Stimulated activated CD4-positive, alpha-beta T cell treated with anti-CD3 and anti-CD28 coated beads, Interleukin-1b, Interleukin-23, amount 100 ng/mL, for 1 hour (primary cell): ENCODE measurements at places on chromosomes 2 and 18.
A peak's percentile ranks its signal among the peaks of the same experiment; 100 is the strongest.

GRCh38 chr2:158953926-158954763 lies 14.3 kb upstream of the TANC1 start:
- DNase-seq: no peak

DNA sequence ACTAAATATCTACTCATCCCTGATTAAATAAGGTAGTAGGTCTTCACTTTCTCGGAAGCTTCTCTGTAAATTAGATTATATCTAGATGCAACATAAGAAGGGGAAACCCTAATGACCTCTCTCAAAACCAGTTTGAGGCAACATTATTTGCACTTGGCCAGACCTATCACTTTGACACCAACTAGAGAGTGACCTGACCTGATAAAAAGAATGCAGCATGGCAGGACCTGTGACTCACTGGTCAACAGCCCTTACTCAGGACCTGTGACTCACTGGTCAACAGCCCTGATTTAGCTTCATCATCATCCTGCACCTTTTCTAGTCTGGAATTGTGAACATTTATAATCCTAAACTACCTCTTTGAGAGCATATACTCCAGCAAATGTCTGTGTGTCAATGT lies 1957.7 kb upstream of the CELF4 start:
- DNase-seq: no peak

GRCh38 chr18:21747268-21747667 lies 6.7 kb downstream of the MIB1 start:
- DNase-seq: no peak

DNA sequence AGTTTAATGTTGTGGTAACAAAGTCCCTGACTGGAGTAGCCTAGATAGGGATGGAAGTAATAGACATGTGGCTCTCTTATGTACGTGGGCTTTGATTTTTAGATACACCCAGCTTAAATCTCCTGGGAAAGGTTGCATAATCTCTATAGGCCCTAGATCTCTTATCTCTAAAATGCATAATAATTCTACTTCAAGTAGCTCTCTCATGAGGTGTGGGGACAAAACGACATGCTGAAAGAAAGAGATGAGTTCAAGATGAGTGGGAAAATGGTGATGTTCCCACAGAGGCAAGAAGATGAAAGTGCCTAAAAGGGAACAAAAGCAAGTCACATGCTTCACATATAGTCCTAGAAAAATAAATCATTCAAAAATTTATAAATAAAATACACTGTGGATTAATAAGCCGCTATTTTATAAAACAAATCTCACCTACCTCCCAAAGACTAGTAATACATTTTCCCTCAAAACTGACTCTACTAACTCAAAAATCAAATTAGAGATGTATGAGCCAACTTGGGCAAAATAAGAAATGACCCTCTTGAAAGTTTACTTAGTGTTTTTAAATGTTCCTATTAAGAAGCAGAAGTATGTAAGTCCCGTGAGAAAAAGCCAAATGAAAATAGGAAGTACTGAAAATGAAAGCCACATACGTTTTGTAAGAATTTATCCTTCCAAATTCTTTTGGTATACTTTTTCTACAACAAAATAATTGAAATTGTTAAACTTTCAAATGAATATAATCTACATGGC lies 148.2 kb upstream of the ITGA4 start:
- DNase-seq: no peak

- DNase-seq: no peak
These were observed 146.3 kb upstream of the SPOPL start for GRCh38 chr2:138355244-138355643.

DNA sequence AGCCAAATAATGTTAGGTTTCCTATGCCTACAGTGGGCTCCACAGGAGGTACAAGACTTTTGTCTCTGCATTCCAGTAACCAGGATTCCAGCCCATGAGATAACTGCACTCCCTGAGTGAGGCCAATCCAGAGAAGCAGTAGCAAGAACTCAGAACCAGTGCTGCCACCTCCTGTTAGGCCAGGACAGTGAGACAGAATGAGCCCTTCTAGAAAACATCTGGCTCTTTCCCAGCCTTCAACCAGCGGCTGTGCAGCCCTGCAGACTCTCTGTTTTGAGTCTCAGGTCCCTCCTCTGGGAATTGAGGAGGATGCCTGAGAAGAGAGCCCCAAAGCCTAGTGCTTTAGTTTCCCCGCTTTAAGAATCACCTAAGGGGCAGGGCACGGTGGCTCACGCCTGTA lies 44.2 kb downstream of the ARID5A start:
- no peak for DNase-seq

GRCh38 chr18:66550366-66550765 lies 53.5 kb downstream of the CDH19 start:
- DNase-seq: no peak

GRCh38 chr18:79690586-79691482 lies 11.2 kb downstream of the CTDP1 start:
- no peak for DNase-seq

- no peak for DNase-seq
These were observed 137.7 kb upstream of the UNC80 start for GRCh38 chr2:209633911-209634310.

DNA sequence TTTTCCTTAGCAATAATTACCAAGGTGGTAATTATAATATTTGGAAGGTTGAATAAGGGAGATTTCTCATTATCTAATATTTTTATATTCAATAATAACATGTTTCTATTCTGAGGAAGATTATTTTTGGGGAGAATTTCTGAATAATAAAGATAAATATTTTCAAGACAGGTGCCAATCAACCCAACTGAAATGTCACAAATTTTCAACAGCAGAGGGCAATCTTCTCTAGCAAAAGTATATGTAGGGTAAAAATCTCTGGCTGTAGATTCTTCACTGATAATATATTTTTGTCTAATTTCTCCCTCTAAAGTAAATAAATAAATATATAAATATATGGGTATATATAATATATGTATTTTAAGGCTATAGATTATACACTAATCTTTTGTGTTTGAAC lies 1187.2 kb upstream of the CRIM1 start:
- no peak for DNase-seq

- no peak for DNase-seq
These were observed 3.5 kb upstream of the NAGK start for GRCh38 chr2:71064754-71065621.

GRCh38 chr2:159071190-159071915 lies 102.9 kb downstream of the TANC1 start:
- no peak for DNase-seq

DNA sequence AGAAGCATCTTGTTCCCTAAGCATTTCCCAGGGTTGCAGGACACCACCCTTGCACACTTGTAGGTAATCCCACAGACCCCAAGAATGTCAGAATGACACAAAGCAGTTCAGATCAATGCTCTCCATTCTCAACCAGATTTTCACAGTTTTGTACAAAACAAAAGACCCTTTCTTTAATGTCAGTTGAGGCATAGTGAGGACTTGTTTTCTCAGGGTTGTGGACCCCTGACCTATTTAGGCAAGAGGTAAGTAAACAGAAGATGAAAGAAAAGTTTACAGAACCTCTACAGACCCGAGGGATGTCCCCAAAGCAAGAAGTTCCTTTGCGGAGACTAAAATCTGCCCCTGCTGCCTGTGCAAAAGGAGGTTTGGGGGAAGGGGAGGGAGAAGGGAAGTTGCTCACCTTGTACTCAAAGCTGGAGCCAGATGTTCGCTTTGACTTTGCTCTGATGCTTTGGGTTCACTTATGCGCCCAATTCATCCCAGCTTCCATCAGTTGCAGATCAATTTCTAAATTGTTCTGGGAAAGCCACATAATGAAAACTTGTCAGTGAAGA lies 635.4 kb downstream of the EPHA4 start:
- DNase-seq: no peak

DNA sequence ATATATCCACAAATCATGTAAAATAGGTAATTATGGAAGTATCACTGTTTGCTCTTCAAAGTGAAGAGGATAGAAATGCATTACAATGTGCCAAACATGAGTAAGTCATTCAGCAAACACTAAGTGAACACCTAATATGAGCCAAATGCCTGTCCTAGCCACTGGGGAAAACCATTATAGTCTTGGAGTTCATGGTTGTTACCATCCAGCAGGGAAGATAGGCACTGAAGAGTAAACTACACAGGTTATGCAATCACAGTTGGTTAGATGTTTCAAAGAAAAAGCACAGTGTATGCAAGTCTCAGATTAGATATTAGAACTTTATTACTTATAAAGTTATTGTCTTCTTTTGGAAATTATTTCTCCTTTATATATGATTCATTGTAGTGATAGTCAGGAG lies 3.9 kb upstream of the SERPINB2 start:
- no peak for DNase-seq

DNA sequence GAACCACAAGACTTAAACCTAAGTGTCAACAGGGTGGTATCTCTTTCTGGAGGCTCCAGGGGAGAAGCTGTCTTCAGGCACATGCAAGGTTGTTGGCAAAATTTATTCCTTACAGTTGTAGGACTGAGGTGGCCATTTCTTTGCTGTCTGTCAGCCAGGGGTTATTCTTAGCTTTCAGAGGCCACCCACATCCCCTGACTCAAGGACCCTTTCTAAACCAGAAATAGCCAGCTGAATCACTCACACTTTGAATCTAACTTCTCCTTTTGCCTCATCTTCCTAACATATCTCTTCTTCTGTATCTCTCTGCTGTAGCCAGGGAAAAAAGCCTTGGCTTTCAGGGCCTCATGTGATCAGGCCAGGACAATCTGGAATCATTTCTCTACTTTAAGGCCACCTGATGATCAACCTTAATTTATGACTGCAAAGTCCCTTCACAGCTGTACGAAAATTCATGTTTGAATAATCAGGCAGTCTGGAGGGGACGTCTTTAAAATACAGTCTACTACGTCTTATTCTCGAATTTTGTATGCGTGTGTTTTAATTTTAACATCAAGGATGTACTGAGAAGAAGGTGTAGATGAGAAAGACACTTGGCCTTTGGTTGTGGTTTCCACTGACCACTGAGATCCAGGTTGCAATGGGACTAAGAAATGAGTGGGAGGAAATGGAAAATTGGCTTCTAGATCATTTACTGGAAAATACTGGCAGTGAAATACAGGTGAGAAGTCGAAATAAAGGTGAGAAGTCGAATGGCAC lies 90.4 kb downstream of the DOCK10 start:
- no peak for DNase-seq

DNA sequence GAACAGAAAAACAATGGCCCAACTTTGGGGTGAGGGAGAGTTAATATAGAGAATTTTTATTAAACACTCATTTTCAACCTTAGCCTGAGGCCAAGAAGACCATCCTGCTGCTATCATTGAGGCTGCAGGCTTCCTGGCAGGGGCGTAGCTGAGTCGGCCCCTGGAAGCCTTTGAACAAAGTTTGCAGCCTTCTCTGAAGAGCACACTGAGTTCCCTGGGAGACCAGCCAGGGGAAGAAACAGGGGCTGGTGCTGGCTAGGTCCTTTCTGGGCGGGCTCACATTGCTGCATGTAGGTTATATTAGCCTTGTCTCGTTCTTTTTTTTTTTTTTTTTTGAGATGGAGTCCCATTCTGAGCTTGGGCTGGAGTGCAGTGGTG lies 126.8 kb upstream of the HS6ST1 start:
- DNase-seq: no peak

- no peak for DNase-seq
These were observed 26.1 kb upstream of the ROCK2 start for GRCh38 chr2:11370377-11371091.

- no peak for DNase-seq
These were observed 206.4 kb upstream of the SMAD2 start for GRCh38 chr18:48136827-48137373.

GRCh38 chr2:133657591-133657990 lies 89.3 kb upstream of the NCKAP5 start:
- DNase-seq: no peak

- DNase-seq: no peak
These were observed 52.0 kb downstream of the ANKRD12 start for GRCh38 chr18:9188359-9189231.

- no peak for DNase-seq
These were observed 141.7 kb upstream of the TWIST2 start for GRCh38 chr2:238706163-238706562.

DNA sequence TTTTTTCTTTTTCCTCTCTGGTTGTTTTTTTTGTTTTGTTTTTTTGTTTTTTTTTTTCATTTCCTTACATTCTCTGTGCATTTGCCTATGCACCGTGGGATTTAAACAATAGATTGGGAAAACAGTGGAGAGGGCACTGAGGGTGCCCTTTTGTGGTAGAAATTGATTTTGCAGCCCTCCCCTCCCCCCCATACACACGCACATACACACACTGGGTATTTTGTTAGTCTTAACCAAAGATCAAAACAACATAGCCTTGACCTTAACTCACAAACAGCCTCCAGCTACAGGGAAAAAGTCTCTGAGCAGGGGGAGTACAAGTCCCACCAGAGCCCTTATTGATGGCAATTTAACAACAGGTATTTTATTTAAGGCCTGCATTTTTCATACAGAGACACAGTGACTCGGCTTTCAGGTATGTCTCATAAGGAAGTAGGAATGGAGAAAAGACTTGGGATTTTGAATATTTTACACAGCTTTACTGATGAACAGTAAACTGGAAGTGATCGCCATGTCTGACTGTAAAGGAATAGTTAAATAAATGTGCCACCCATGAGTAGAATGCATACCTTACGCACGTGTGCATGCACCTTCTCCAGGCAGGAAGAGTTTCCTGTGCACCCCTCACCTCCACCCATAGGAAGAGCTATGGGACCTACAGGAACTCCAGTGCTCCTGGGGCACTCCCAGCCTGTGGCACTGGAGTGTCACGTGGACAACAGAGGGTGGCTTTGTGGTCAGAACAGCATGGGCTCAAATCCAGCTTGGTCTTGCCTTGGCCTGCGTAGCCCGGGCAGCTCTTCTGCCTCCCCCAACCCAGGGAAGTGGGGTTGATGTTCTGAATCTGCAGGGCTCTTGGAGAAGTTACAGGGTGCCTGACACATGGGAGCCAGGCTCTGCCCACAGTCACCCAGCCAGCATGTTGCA lies 266.4 kb downstream of the ANAPC1 start:
- DNase-seq: no peak

- DNase-seq: no peak
These were observed 64.9 kb downstream of the ZNF521 start for GRCh38 chr18:25287106-25287505.

DNA sequence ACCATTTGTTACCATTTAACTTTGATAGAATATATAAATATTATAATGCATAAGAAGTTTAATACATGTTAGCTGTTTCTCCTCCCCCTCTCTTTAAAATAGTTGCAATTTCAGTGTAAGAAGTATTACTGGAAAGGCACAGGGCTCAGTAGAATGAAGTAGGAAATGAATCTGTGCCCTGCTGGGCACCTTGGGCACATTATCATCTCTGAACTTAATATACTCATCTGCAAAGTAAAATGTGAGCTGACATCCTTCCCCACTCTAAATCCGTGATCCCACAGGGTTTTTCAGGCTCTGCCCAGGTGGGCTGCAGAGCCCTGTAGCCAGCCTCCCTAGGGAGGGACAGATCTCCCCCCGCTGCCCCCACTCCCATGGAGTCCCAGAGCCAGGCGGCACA lies 56.8 kb downstream of the DPP4 start:
- no peak for DNase-seq

- DNase-seq: no peak
These were observed 231.4 kb downstream of the HAUS1 start for GRCh38 chr18:46335534-46336101.

GRCh38 chr2:195559431-195559914 lies 97.6 kb upstream of the SLC39A10 start:
- DNase-seq: peak; percentile 33

- DNase-seq: no peak
These were observed 314.7 kb upstream of the GULP1 start for GRCh38 chr2:187976986-187977333.

GRCh38 chr18:55322178-55322735 lies 265.7 kb downstream of the TCF4 start:
- DNase-seq: no peak
